NCI-H1105 (cell line): ENCODE measurements at places on chromosomes 7 and 10.

DNA sequence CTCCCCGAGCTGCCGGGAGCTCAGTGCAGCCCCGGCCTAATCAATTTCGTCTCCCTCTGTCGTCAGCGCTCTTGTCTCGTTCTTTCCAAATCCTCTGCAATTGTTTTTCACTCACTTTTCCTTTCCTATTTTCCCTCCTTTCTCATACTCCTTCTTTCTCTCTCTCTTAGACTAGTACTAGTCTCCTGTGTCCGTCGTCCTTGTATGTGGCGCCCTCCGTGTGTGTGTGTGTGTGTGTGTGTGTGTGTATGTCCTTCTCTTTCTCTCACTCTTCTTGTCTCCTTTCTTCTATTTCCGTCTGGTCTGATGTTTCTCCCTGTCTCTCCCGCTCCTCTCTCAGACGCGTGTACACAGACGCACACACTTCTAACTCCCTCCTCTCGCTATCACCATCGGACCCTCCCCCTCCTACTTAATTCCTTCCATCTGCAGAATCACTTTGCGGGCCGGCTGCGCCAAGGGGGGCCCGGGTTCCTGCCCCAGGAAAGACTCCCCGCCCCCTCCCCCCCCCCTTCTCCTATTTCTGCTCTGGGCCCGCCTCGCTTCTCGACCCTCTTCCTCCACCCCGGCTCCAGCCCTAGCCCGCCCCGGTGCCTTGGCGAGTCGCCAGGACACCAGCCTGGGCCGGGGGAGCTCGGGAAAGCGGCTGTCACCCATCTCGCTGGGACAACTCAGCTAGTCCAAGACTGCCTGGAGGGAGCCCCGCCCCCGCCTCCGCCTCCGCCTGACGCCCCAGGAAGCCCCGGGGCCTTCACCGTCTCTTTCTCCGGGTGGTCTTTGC is 743 bp upstream of the ZCCHC24 start:
- DNase-seq = no peak

GRCh38 chr7:140017543-140017942 is 45.2 kb downstream of the PARP12 start:
- DNase-seq = no peak

DNA sequence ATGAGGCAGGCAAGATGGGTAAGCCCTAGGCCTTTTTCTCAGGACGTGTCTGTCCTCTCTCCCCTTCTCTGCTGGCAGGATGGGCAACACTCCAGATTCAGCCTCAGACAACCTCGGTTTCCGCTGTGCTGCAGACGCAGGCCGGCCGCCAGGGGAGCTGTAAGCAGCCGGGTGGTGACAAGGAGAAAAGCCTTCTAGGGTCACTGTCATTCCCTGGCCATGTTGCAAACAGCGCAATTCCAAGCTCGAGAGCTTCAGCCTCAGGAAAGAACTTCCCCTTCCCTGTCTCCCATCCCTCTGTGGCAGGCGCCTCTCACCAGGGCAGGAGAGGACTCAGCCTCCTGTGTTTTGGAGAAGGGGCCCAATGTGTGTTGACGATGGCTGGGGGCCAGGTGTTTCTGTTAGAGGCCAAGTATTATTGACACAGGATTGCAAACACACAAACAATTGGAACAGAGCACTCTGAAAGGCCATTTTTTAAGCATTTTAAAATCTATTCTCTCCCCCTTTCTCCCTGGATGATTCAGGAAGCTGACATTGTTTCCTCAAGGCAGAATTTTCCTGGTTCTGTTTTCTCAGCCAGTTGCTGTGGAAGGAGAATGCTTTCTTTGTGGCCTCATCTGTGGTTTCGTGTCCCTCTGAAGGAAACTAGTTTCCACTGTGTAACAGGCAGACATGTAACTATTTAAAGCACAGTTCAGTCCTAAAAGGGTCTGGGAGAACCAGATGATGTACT is 13.1 kb downstream of the PHKG1 start:
- peak; percentile 84 for DNase-seq

GRCh38 chr10:109831846-109832245 is 91.5 kb downstream of the XPNPEP1 start:
- DNase-seq = no peak

DNA sequence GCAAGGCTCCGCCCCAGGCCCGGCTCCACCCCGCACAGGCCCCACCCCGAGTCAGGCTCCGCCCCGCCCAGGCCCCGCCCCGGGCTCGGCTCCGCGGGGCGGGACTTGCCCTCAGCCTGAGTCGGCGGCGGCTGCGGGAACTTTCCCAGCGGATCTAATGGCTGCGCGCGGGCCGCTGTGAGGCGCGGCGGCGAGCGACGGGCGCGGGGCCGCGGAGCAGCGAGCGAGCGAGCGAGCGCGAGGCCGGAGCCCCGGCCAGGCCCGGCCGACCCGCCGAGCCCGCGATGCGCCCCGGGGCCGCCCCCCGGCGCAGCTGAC is at the start of gene INPP5A:
Gene INPP5A, plus strand, starts transcription at position 104 of the 318 bp plus-strand sequence. CDS start 310 bp downstream, outside the sequence.
- DNase-seq = no peak

- DNase-seq = no peak
These were observed 105.5 kb downstream of the WNT2 start for GRCh38 chr7:117217106-117218035.

GRCh38 chr10:105063796-105064195 is 422.7 kb downstream of the SORCS3 start:
- no peak for DNase-seq

DNA sequence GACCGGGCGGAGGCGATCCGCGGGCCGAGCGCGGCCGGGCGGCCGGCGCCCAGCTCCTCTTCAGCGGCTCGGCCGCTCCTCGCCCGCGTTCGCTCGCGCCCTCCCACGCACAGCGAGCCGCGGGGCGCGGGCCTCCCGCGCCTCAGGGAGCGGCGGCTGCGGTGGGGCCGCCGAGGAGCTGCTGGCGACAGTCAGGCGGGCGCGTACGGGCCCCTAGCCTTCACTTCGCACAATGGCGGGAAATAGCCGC is at the start of gene MCMBP:
Gene MCMBP, minus strand, starts transcription at position 234 of the 250 bp plus-strand sequence. CDS start 259 bp downstream, outside the sequence.
- no peak for DNase-seq

DNA sequence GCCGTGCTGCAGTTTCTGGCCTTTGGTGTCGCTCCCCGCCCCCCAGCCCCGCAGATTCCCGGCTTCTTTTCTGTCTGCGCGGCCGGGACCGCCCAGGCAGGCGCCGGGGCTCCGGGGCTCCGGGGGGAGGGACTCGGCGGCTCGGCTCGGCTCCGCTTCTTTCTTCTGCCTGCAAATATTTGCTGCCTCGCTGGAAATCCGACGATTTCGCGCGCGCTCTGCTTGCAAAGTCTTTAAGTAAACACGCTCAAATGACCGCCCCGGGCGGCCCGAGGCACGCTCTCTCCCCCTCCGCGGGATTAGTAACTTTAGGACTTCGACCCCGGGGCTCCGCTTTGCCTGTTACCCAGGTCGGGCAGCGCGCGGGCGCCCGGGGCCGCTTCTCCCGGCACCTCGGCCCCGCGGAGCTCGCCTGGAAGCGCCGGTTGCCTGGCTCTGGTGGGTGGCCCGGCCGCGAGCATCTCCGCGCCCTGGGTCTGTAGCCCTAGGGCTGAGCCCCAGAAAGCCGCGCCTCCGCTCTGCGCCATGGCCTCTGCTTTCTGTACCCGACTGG is 3.9 kb upstream of the GATA3 start:
- no peak for DNase-seq

GRCh38 chr10:18659819-18660535 is 746 bp downstream of the ARL5B start:
- DNase-seq = peak; percentile 27
